ENCODE measurements at places on chromosomes 2 and 18. TPM values are rescaled to one million over a fixed set of nuclear protein-coding genes. Genes with fewer than 3 reads are reported as not detected.

RND3 gene
- 17.4 TPM for polyA plus RNA-seq

RAB31 gene
- polyA plus RNA-seq, result 75.1 TPM

ATOH8 gene
- 51.5 TPM for polyA plus RNA-seq

CDK5R2 gene
- polyA plus RNA-seq, result not detected

CTAGE1 gene
- not detected for polyA plus RNA-seq

Data from aorta (tissue), 5 donors.